ENCODE measurements at places on chromosomes 4 and X.

- no peak for DNase-seq
Measured at GRCh38 chr4:15161439-15161838, 159.2 kb downstream of the CPEB2 start.

- DNase-seq = no peak
Measured at GRCh38 chr4:133799717-133800315, 401.8 kb downstream of the PABPC4L start.

- no peak for DNase-seq
Measured at GRCh38 chr4:60452266-60452665, 747.9 kb upstream of the ADGRL3 start.

GRCh38 chr4:86994686-86995085 lies 59.9 kb downstream of the AFF1 start:
- DNase-seq = no peak

GRCh38 chrX:151397741-151398070 lies 700 bp downstream of the VMA21 start:
- no peak for DNase-seq

GRCh38 chrX:72705111-72705510 lies 9.0 kb downstream of the PHKA1 start:
- DNase-seq = no peak

DNA sequence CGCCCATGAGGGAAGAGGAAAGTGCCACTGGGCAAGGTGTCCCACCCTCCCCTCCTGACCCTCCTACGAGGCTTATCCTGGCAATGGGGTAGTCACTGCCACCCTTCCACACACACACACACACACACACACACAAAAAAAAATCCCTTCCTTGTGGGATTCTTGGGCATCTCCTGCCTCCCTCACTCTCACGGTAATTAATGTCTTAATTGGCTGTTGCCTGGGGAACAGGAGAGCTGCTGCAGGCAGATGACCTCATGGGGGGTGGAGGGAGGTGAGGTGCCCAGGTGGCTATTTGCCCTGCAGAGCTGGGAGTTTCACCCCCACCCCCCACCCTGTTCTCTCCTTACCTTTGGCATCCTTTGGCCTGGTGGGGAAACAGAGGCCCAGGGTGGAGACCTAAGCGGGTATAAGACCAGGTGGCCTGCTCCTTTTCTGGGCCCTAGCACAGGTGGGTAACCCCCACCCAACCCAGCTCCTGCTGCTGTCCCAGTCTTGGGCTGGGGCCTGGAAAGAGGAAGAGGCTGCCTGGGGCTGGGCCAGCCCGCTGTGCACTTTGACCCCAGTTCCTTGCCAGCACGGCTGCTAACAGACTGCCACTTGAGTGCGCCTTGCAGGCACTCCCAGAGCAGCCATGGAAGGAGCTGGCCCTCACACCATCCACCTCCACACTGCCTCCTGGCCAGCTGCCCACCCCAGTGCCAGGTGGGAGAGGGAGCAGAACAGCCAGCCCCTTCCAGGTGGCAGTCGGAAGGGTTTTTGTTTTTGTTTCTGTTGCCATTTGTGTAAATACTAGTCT lies 12.6 kb downstream of the EFNB1 start:
- DNase-seq = no peak

DNA sequence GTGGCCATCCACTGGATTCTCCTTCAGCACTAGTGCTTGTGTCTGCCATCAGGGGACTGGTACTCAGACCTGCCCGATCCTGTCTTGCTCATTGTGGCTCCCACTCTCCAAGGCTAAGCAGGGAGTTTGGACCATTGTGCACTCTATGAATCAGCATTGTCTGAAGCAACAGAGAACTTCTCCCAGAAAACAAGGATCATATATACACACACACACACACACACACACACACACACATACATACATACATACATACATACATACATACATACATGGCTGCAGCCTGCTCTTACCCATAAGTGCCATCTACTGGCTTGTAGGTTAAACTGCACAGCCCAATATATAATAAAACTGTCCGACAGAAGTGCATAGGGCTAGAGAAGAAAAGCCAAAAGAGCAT lies 345.3 kb upstream of the LCORL start:
- DNase-seq = no peak

DNA sequence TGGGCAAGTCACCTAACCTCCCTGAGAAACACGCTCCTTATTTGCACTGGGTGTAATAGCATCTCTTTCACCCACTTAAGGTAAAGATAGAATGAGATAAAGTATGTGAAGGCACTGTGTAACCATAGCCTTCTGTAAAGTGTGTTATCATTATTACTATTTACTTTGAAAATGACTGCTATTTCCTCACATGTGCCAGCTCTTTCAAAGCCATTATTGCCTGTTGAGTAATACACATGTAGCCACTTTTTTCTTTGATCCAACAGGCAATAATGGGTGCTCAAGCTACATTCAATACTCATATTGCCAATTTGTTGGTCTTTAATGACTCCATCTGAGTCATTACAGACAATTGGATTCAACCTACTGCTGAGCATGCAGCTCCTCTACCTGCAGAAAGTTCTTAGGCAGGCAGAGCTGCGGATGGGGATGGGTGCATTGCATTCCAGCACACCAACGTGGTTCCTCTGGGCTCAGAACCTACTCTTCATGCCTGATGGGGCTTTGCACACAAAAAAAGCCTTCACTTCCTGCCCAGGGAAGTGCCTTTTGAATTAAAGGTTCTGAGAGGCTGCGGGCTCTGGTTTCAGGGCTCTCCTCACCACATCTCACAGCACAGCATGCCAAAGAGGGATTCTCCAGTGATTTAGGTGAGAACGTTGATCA lies 9.7 kb downstream of the PTCHD1 start:
- no peak for DNase-seq

DNA sequence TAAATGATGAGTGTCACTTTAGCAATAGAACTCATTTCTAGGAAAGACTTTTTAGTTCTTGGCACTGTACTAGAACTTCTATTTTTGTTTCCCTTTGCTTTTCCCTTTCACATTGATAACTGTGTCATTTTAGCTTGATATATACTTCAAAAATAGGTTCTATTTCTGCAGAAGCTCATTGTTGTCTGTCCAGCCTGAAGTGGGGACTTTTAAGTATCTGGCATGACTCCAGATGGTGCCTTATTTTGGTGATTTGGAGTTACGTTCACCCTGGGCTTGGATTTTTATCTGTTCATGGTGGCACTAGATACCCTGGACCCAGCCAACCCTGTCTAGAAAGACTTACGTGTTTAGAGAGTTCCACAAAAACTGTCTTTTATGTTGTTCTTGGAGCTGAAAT lies 3.4 kb downstream of the ABHD18 start:
- no peak for DNase-seq

GRCh38 chrX:20382518-20383297 lies 116.0 kb upstream of the RPS6KA3 start:
- DNase-seq = no peak

DNA sequence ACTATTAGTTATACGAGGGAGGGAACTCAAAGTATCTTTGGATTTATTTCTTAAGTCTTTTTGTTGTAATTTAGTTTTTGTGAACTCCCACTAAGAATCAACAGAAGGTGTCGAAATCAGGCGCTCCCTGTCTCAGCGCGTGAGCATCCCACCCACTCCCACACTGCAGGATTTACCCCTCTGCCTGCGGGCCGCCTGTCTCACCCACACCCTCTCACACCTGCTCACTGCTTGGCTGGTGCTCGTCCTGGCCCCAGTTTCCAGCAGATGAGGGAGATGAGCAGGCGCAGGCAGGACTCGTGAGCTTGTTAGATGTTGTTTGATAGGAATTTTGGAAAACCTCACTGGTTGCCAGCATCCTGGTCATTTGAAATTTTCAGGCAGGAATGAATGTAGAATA lies 20.8 kb upstream of the HGFAC start:
- no peak for DNase-seq

DNA sequence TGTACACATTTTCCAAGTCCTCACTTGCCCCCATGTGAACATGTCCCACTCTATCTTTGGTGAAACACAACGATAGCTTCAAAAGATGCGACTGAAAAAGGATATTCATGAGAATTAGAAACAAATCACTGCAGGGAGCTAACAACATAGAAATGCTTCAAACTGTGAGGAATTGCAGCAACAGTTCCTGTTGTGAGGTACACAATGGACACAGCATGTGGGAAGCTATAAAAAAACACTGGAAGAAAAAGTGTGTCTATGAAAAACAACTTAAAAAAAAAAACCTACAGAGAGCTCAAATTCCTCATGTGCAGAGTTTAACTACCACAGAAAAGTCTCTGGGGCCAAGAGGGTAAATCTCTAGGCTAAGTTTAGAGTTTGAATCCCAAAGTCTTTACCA lies 51.6 kb upstream of the BLTP1 start:
- DNase-seq = no peak

- no peak for DNase-seq
Measured at GRCh38 chr4:17448689-17449088, 63.2 kb downstream of the QDPR start.

DNA sequence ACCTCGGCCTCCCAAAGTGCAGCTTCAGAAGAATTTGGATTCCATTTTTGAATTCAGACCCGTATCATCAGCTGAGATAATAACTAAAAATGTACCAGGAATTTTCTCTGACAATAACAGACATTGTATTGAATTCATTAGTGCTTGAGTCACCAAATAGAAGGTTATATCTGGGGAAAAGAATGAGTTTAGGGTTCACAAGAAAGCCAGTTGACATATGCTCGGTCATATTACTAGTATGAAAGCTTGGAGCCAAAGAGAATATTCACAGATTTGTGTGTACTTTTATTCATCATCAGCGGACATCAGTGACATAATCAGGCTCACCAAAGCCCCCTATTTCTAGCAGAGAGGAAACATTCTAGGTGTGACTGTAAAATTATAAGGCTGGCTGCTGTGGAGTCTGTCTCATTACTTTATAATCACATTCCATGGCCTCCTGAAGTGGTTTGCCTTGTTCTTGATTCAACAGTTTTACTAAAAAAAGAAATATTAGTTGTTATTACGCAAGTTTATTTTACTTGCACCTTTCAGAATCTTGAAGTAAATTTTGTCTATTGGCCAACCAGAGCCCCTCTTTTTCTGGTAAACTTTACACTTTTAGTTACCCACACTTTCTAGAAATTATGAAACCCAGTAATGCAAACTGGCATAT lies 14.6 kb upstream of the DCTD start:
- no peak for DNase-seq

GRCh38 chrX:53262189-53262917 lies 19.0 kb downstream of the IQSEC2 start:
- no peak for DNase-seq

DNA sequence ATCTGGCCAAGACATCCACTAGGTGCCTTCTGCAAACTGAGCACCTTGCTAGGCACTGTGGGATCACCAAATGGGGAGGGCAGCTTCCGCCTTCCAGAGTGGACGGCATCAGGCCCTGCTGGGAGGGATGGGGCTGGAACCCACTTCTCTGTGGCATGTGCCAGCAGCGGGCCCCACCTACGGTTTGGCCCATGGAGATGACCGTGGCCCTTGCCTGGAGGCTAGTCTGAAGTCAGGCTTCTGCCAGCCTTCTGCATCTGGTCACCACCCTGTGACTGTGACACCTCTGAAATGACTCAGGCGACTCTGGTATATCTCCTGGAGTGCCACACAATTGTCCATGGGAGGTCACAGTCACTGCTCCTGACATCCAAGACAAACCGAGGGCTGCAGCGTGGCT lies 7.2 kb downstream of the SSR4 start:
- no peak for DNase-seq

DNA sequence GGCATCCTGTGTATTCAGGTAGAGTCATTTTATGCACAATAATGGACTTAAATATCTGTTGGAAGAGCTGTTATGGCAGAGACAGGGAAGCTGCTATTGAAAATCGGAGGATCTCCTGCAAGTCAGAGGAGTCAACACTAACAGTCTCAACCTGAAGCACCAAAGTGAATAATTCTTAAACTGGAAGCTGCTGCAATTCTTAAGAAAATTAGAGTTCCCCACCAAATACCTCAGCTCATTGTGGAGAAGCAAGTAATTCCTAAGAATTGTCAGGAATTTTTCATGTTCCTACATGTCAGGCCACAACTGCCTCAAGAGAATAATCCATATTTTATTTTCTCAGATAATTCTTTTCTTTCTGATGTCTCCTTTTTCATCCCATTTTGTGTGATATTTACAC lies 892.6 kb upstream of the LCORL start:
- no peak for DNase-seq

- DNase-seq = no peak
Measured at GRCh38 chr4:146238107-146238506, 23.8 kb downstream of the REELD1 start.

- DNase-seq = no peak
Measured at GRCh38 chrX:24204331-24204730, 54.8 kb downstream of the ZFX start.

- no peak for DNase-seq
Measured at GRCh38 chr4:146186041-146186440, 10.5 kb downstream of the LSM6 start.

GRCh38 chrX:111182997-111183396 lies 87.0 kb downstream of the PAK3 start:
- no peak for DNase-seq

DNA sequence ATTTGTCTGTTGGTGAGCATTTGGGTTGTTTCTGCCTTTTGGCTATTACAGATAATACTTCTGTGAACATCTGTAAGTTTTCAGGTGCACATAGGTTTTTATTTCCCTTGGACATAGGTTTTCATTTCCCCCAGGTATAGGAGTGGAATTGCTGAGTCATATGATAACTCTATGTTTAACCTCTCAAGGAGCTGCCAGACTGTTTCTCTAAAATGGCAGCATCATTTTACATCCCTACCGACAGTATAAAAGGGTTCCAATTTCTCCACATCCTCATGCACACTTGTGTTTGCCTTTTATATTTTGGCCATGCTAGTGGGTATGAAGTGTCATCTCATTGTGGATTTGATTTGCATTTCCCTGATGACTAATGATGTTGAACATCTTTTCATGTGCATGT lies 53.5 kb downstream of the TMEM164 start:
- no peak for DNase-seq

DNA sequence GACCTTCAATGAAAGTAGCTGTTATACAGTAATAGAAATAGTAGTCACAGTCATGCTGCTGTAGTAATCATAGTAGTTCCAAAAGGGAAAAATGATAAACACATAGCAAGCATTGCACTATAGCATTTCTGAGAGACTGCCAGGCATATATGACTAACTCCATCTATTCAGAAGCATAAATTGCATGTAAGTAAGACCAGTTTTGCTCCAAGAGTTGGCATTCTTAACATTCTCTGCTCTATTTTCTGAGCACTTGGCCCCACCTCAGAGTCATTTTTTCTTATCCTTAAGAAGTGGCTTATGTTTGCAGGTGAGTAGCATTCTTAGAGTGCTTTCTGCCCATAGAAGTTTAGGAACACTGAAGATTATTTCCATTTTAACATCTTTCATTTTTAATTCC lies 490.3 kb upstream of the TECRL start:
- no peak for DNase-seq

- DNase-seq = no peak
Measured at GRCh38 chr4:151933122-151933827, 172.5 kb upstream of the GATB start.

GRCh38 chr4:26093551-26093950 lies 179.5 kb downstream of the SMIM20 start:
- DNase-seq = no peak

- no peak for DNase-seq
Measured at GRCh38 chrX:12080265-12080664, 58.0 kb upstream of the FRMPD4 start.
